Adipocyte (in vitro differentiated cells): ENCODE measurements at places on chromosomes 2 and 18.

GRCh38 chr2:192091476-192091875 lies 103.3 kb downstream of the TMEFF2 start:
- DNase-seq, result peak; percentile 5

DNA sequence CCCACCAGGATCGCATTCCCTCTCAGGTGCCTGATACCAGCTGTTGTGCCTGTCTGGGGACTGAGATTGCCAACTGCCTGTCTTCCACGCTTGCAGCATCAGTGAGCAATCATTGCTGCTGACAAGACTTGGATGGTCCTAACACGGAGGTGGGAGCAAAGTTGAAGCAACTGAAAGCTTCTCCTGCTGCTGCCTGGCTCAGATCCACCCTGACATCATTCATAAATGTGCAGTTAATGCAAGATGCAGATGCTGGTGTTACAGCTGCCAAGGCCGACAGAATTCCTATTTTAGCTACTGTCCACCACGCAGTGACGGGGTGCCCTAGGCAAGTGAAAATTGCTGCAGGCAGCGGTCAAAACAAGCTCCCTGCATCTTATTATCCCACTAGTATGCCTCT lies 131.4 kb downstream of the VWC2L start:
- DNase-seq, result no peak

GRCh38 chr18:59218018-59218417 lies 1.9 kb upstream of the GRP start:
- DNase-seq, result no peak

GRCh38 chr2:120601566-120601965 lies 134.1 kb upstream of the GLI2 start:
- DNase-seq, result no peak

- no peak for DNase-seq
Measured at GRCh38 chr2:19346983-19347618, 11.3 kb downstream of the OSR1 start.

DNA sequence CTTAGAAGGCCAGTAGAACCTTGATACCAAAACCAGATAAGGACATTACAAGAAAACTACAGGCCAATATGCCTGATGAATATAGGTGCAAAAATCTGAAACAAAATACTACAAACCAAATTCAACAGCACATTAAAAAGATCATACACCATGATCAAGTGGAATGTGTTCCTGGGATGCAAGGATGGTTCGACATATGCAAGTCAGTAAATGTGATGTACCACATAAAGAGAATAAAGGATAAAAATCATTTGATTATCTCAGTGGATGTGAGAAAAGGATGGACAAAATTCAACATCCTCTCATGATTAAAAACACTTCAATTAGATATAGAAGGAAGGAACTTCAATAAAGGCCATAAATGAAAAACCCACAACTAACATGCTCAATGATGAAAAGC lies 129.6 kb downstream of the RTN4 start:
- DNase-seq, result no peak

- DNase-seq, result no peak
Measured at GRCh38 chr2:65479524-65479923, 47.1 kb upstream of the SPRED2 start.

- DNase-seq, result no peak
Measured at GRCh38 chr2:204315236-204315662, 230.0 kb upstream of the PARD3B start.

DNA sequence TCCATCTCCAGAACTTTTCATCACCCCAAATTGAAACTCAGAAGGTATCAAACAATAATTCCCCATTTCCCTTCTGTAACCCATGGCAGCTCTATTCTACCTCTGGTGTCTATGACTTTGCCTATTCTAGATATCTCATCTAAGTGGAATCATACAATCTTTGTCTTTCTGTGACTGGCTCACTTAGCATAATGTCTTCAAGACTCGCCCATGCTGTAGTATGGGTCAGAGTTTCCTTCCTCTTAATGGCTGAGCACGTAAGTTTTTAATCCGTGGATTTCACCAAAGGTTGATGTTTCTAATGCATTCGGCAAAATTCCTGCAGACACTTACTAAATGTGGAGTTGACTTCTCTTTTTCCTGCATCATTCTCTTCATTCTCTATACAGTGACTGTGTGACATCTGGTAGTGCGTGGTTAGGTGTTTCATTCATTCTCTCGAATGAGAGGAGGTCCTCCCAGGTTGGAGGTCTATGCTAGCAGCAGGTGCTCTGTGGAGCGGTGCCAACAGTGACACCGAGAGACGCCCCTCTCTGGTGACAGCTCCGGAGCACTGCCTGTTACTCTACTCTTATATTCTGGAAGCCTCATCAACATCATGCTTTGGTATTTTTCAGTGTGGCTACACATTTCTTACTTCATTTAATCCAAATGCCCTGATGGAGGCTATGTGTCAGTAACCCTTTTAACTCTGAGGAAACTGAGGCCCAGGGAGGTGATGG lies 50.1 kb downstream of the ATOH8 start:
- no peak for DNase-seq

DNA sequence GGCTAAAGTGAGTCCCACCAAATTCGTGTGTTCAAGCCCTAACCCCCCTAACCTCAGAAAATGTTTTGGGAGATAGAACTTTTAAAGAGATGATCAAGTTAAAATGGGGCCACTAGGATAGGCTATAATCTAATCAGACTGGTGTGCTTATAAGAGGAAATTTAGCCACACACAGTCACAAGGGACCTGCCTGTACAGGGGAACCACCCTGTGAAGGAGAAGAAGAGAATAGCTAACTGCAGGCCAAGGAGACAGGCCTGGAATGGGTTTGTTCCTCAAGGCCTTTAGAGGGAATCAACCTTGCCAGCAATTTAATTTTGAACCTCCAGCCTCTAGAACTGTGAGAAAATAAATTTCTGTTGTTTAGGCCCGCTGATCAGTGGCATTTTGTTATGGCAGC lies 36.0 kb upstream of the TANK start:
- DNase-seq, result no peak

DNA sequence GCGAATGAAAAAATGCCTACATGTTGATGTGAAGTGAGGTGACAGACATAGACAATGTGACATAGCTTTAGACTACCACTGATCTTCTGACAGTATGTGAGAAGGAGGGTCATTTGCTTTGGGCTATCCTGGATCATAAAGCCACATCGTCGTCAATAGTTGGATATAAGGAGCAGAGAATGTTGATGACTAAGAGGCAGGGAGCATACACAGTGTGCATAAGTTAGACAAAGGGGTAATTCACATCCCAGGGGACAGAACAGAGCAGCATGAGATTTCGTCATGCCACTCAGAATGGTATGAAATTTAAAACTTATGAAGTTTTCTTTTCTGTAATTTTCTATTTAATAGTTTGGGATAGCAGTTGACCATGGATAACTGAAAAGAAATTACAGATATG lies 403.2 kb downstream of the DSC3 start:
- no peak for DNase-seq

DNA sequence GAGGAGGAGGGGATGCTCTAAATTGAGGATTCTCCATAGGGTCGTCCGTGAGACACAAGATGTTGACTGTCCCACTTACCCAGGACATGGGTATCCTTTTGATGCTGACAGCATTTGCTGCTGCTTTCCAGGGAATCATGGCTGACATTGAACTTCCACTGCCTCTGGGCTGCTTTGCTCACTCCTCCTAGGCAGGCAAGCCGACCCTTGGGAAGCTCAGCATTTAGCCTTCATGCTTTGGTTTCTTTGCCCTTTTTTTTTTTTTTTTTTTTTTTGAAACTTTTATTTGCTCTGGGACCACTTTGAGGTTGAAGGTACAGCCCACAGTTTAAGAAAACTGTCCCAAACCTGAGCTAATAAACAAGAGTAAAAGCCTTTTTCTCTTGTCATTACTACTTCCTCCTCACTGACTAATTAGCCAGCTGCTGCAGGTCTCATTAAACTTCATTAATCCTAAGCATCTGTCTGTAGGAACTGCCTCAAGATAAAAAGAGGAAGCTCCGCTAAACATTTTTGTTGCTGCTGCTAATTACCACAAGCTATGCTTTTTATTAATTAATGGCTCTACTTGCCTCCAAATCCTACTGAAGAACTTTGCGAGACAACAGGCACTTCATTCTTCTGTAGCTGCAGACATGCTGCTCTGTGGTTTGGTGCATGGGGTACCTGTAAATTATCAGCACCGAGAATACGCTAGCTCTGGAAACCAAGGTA lies 125.4 kb downstream of the SPTBN1 start:
- DNase-seq, result no peak
